ENCODE measurements at places on chromosomes 1 and 21.

GRCh38 chr1:192024881-192025280 is 133.4 kb upstream of the RGS18 start:
- no peak for DNase-seq

DNA sequence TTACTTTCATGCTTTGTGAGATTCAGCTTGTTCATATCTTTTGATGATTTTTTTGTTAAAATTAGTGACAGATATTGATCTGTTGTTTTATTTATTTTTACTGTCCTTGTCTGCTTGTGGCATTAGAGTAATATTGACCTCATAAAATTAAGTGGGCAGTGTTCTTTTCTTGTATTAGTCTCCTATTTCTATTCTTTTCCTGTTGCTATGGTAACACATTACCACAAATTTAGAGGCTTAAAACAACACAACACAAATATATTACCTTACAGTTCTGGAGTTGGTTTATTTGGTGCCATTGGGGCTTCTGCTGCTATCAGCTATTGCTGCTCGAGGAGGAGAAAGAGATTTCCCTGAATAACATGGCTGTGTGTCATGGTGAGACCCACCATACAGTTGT is 135.7 kb downstream of the C1orf94 start:
- no peak for DNase-seq

DNA sequence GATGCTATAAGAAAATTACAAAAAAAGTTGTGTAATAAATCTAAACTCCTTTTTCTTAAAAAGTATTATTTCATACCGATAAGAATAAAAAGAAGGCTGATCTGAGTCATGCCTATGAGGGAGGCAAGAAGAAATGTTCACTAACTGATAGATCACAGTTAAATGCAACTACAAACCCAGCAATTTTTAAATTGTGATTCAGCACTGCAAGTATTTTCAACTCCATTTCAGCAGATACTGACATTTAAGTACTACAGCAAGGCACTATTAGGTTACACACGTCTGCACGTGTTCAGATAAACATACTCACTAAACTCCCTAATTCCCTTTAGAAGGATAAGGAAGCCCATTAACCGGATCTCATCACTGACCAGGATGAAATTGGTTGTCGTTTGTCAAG is 213.3 kb upstream of the ZRANB2 start:
- DNase-seq = no peak

DNA sequence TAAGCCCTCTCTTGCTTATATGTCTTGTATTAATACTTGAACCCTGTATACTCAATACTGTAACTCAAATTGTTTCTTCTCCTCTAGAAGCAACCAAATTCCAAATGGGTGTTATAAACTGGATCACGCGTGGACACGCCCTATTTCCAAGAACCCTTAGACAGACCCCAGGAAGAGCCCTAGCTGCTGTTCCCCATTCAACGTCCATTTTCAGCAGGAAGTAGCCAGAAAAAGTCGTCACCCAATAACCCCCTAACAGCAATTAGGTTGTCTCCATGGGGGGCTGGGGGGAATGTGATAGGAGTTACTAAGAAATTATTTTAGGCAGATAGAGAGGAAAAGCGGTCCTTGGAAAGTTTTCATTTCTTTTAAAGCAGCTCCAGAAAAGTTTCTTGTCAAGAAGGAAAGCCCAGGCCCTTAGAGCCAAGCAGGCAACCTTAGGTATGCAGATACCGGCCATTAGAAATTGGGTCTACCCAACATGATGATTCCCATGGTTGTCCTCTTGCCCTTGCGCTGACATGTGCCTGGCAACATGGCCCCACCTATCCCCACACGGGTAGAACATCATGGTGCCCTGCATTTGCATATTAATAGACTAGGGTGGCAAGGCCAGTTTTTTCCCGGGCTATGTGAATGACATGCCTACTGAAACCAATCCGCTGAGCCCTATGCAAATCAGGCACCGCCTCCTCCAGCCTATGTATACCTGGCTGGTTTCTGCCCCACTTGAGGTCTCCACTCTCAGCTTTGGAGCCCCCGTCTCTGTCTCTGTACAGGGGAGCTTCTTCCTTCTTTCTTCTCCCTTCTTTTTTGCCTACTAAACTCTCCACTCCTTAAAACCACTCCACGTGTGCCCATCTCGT is 4.0 kb upstream of the CD46 start:
- DNase-seq = no peak

GRCh38 chr1:56045062-56045461 is 534.3 kb downstream of the PLPP3 start:
- no peak for DNase-seq

- DNase-seq = no peak
These were observed 1.6 kb downstream of the HSPB7 start for GRCh38 chr1:16015960-16016901.

GRCh38 chr1:192159781-192160180 is 1.5 kb downstream of the RGS18 start:
- no peak for DNase-seq

DNA sequence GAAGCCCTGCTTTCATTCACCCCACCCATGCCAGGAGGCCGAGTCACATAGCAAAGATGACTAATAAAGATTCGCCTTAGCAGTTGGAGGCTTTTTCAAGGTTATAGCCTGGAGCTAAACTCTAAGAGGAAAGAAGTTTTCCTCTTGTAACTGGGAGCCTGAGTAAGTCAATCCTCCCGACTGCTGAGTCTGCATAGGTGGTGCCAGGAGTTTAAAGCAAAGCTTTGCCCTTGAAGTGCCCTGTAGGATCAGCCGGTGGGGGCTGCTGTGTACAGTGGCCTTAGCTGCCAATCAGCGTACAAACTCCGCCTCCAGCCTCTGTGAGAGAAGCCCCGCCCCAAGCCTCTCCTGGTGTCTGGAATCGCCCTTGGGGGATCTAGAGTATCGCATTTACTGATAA is 147.5 kb upstream of the SPATA6 start:
- no peak for DNase-seq

DNA sequence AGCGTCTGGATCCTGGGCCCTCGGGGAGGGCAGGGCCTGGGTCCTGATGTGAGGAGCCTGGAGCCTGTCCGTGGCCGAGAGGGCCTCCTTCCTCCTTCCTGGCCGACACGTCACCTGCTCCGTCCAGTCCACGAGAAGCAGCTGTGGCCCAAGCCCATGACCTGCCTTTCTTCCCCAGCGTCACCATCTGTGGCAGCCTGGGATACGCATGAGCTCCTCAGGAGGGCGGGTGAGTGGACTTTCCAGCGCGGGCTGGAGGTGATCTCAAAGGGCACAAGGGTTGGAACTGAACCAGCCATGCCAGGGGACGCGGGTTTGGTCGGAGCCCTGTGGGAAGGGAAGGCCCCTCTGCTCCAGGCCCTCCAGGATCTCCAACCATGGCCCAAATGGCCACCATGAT is 90.4 kb downstream of the DHRS3 start:
- no peak for DNase-seq

DNA sequence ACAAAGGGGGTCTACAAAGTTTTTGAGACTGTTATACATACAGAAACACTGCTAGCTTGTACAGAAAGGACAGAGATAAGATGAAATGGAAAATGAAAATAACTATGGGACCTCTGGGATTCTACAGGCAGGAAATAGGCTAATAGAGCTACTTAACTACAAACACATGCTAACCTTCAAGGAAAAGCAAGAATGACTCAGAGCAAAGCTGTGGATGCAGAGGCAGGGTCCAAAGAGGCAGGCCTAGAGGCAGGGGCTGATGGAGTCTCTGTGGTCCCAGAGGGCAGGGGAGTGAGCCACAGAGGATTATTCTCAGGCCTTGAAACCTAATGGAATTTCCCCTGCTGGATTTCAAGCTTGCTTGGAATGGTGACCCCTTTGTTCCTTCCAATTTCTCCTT is 18.7 kb upstream of the GOLT1A start:
- DNase-seq = no peak

DNA sequence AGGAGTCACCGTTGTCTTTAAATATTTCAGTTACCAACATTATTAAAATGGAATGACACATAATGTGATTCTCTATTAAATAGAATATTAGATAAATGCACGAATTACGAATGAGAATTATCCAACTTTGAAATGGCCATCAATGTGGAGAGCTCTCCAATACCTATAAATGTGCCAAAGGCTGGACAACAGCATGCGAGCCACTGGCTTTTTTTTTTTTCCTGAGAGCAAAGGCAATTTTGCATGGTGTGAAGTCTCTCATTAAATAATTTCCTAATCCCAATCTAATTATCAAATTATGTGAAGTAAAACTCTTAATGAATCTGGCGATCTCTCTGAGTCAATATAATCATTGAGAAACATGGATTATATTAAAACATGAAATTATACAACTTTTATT is 113.5 kb downstream of the KCNT2 start:
- no peak for DNase-seq

DNA sequence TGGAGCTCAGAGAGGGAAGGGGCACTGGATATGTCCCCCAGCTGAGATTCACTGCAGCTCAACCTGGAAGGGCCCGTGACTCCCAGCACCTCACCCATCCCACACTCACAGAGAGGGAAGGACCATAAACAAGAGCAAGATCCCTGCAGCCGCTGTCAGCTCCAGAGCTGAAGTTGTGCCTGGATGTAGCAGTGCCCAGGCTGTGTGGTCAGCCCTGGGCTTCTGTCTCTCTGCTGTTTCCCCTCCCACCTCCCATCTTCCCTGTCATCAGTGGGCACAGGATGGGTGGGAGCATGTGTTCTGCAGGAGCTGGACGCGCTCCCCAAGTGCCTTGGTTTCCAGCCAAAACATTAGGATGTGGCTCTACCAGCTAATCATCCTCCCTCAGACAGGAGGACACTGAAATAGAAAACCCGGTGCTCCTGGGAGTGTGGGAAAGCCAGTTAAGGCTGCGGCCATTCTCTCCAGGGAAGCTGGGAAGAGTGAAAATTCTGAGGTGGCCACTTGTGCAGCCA is 282.7 kb downstream of the NPHP4 start:
- no peak for DNase-seq
